ENCODE measurements at places on chromosomes 13 and 19.

DNA sequence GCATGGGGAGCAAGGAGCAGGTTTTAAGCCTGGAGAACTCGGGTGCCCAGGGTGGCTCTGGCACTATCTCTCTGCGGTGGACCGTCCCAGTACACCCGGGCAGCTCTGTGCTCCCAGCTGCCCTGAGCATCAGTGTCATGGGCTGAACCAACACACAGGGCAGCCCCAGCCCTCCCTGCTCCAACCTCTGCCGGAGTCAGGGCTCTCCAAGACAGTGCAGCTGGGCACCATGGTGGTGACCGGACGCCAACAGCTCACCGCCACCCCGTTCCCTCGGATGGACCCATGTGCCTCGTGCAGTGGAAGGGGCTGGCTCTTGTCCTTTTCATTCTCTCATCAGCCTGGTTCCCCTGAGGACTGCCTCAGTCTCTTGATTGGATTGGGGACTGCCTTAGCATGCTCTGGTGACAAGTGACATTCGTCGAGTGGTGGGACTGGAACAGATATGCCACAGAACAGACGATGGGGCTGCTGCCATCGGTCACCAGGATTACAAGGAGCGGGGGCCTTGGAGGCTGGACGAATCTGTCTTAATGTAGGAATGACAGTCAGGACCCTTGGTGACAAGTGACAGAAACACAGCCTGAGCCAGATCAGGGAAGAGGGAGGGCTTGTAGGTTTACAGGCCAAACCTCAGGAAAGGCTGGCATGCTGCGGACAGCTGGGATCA, 25.7 kb upstream of the VSTM2B start:
- DNase-seq, result no peak

GRCh38 chr19:33806434-33806881, 9.8 kb downstream of the KCTD15 start:
- DNase-seq, result no peak

DNA sequence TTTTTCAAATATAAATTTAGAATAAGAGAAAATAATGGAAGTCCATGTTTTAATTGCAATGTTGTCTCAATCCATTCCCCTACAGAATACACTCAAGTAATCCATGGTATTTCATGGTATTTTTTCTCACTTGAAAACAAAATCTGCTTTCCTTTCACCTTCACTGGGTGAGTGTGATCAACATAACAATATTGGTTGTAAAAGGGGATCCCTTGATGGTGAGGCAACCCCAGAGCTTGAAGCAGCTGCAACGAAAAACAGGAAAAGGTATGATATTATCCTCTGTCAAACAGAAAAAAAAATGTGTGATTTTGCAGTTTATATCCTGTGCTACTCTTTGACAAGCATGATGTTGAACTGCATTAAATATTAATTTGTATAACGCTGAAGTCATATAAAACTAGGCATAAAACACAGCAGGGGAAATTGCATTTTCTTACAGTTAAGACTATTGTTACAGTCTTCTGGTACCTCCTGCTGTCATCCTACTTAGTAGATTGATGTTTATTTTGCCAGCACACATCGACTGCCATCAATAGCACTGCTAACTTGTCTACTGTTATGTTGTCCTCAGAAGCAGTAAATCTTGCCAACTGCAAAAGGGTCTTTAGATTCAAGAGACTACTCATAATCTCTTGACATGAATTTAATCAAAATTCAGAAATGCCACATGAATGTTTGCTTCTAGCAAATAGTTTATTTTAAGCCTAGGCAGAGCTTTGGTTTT, 373.1 kb upstream of the MIR17HG start:
- no peak for DNase-seq

GRCh38 chr13:78620936-78621470, 17.7 kb upstream of the POU4F1 start:
- no peak for DNase-seq

DNA sequence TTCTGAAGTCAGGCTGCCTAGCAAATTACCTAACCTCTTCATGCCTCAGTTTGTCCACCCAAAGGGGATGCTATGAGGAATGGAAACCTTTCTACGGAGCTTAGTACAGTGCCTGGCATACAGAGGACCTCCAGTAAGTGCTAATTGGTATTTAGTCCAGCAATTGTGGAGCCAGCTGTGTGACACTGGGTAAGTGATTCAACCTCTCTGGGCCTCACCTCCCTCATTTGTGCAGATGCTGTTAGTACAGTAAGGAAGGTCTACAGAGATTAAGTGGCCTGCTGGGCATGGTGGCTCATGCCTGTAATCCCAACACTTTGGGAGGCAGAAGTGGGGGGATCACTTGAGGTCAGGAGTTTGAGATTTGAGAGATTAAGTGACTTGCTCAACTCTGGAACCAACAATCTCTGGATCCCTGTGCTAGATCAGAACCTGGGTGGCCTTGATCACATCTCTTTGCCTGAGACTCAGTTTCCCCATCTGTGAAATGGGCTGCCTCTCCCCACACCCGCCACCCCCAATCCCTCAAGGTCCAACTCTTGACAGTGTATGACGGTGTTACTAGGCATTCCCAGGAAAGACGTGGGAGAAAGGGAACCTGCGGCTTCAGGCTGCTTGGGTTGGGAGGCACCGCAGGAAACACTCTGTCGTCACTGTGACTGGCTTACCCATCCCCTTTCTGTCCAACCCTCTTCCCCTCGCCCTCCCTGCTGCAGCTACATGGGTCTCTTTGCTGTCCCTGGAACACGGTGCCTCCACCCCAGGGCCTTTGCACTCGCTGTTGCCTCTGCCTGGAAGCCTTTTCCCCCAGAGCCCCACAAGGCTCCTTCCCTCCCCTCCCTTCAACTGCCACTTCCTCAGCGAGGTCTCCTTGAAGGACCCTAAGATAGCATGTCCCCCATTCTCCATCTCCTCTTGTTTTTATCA, 18.3 kb downstream of the PRKD2 start:
- DNase-seq, result no peak

DNA sequence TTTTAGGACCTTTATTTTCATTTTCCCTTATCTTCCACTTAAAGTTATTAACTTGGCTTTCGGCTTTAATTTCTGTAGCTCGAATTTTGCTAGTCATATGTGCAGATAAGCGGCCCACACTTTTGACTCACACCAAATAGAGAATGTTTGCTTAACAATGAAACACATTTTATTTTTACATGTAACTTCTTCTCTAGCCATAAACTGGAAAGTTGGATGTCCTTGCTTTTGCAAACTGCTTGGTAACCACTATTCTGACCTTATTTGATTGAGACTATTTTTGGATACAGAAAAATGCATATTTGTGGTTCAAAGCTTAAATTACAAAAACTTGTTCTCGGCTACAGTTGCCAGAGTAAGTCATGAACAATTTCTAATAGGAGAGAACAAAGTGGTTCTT, 600.0 kb downstream of the KCTD12 start:
- no peak for DNase-seq

- no peak for DNase-seq
These were observed 9.6 kb upstream of the SLITRK6 start for GRCh38 chr13:85808811-85809210.

DNA sequence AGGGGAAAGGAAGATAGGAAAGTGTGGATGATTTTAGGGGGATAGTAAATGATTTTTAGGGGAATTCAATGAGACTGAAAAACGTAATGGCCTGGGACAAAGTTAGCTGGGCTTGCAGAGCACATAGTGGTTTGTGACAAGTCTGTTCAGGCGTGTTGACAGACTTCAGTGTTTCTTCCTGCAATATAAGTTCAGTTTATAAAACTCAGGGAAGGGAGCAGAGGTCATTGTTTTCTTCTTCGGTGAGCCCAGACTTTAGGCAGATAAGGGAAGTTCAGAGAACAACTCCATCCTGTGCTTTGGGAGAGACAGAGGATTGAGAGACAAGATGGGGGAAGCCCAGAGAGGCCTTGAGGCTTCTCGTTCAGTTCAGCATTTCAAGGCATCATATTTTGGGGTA, 45.2 kb upstream of the SLC7A1 start:
- DNase-seq, result no peak

DNA sequence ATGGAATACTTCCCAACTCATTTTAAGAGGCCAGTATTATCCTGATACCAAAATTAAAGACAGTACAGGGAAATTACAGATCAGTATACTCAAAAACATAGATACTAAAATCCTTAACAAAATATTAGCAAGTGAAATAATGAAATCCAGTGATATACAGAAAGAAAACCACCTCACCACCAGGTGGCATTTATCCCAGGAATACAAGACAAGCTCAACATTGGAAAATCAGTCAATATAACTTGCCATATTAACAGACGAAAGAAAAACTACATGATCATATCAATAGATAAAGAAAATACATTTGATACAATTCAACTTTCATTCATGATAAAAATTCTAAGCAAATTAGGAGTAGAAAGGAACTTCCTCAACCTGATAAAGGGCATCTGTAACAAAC, 6.7 kb upstream of the GNA15 start:
- no peak for DNase-seq

- no peak for DNase-seq
These were observed 350.8 kb downstream of the MYO16 start for GRCh38 chr13:108980237-108980636.

- peak; percentile 64 for DNase-seq
These were observed 66.7 kb downstream of the CBY2 start for GRCh38 chr13:45768656-45769479.

- DNase-seq, result peak; percentile 66
These were observed 21.1 kb upstream of the STK24 start for GRCh38 chr13:98598043-98598442.

- peak; percentile 95 for DNase-seq
These were observed at the start of gene WTIP for GRCh38 chr19:34480971-34481841. TSS of gene WTIP (plus strand) at chr19:34481758. CDS start at chr19:34481975, 217 bp downstream.

All from mesendoderm (in vitro differentiated cells).